T-helper 1 cell (primary cell): ENCODE measurements at places on chromosomes 12 and 14.
A peak's percentile ranks its signal among the peaks of the same experiment; 100 is the strongest.

DNA sequence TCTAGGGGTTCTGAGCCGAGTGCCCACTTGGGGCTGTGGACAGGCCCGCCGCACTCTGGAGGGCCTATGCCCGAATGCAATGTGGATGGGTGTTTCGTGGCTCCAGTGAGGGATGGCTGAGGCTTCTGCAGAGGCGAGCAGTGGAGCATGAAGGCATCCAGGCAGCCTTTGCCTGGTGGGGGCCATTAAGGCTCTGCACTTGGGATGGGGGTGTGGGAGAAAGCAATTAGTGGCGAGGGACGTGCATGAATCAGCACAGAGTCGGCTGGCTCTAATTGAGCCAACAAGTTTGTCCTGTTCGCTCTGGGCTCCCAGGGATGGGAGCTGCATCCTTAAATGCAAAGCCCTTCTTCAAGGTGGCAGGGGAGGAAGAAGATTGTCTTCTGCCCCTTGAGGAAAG is 346.9 kb upstream of the FKBP4 start:
- no peak for DNase-seq

DNA sequence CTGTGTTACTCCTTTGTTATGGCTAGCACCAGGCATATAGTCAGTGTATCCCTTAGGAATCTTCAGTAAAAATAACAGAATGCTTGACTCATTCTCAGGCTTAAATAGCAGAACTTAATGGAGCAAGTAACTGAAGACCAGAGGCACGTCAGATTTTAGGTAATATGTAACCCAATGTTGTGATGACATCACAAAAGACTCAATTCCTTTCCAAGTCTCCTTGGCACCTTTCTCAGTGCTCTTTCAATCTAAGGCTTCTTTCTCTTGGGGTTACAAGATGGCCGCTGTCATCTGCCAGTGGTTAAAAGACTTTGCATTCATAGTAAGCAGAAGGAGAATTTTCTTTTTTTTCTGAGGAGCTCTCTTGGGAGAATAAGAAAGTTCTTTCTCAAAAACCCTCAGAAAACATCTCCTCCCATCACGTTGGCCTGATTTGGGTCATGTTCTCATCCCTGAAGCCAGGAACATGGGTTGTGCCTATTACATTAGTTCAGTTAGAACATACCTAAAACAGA is 33.4 kb upstream of the DCN start:
- no peak for DNase-seq

DNA sequence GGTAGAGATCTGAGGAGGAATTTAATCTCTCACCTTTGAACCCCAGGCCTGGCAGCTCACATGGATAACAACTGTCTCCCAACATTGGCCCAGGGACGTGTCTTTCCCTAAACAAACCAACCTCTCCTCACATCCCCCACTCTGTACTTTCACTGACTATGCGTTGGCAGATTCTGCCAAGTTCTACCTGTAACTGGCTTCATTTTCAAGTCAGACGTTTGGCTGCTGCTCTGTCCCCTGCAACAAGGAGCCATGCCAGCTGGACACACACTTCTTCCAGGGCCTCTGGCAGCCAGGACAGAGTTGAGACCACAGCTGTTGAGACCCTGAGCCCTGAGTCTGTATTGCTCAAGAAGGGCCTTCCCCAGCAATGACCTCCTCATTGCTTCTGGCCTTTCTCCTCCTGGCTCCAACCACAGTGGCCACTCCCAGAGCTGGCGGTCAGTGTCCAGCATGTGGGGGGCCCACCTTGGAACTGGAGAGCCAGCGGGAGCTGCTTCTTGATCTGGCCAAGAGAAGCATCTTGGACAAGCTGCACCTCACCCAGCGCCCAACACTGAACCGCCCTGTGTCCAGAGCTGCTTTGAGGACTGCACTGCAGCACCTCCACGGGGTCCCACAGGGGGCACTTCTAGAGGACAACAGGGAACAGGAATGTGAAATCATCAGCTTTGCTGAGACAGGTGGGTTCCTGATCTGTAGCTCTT is at the start of gene INHBC:
INHBC (plus strand) TSS at position 268 of the 707 bp plus-strand sequence; CDS start at position 371, 103 bp downstream.
- no peak for DNase-seq

GRCh38 chr12:42128327-42128726 is 16.3 kb downstream of the GXYLT1 start:
- no peak for DNase-seq

DNA sequence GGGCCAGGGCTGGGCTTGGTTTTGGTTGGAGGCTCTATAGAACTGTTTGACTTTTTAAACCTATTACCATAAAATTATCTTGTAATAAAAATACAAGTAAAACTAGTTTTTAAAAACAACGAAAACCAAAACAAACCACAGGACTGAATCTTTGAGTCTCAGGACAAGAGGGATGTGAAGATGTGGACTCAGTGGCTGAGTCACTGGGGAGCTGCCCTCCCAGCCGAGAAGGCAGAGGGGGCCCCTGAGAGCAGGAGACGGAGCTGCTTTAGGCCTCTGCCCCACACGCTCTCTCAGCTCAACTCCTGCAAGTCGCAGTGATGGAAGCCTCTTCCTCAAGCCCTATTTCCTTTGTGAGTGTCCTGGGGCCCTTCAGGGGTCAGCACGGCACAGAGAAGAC is 59.0 kb downstream of the CDC42BPB start:
- no peak for DNase-seq

GRCh38 chr14:39107591-39107996 is 4.6 kb upstream of the SEC23A start:
- peak; percentile 53 for DNase-seq

GRCh38 chr12:30110958-30111586 is 327.3 kb upstream of the TMTC1 start:
- DNase-seq: no peak

- no peak for DNase-seq
Measured at GRCh38 chr12:2318286-2318685, 265.5 kb downstream of the CACNA1C start.

DNA sequence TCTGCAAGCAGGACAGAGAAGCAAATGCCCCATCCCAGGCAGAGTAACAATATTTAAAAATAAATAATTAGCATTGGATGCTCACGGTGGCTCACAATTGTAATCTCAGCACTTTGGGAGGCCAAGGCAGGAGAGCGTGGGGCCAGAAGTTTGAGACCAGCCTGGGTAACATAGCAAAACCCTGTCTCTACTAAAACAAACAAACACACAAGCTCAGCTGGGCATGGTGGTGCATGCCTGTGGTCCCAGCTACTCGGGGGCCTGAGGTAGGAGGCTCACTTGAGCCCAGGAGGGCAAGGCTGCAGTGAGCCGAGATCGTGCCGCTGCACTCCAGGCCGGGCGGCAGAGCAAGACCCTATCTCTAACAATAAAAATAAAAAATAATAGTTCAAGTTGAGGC is 74.7 kb upstream of the NCOR2 start:
- no peak for DNase-seq

DNA sequence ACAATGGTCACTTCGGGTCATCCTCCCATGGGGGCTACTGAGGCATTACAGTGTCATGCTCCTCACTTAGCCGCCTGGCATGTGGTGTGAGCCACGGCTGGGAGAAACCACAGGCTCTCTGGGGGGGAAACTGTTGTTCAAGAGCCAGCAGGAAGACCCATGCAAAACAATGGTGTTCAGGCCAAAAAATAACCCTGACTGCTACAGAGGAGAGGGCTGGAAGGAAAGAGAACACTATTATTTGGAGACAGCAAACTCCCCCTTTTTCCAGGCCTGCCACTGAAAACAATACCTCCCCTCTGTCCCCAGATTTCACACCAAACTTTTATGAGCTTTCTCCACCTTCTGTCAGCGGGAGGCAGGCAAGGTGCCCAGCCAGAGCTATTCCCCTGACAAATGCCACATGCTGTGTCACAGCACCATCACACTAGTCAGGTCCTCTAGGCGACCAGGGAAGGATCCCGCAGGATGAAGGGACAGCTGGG is 83.7 kb downstream of the CHGA start:
- no peak for DNase-seq

DNA sequence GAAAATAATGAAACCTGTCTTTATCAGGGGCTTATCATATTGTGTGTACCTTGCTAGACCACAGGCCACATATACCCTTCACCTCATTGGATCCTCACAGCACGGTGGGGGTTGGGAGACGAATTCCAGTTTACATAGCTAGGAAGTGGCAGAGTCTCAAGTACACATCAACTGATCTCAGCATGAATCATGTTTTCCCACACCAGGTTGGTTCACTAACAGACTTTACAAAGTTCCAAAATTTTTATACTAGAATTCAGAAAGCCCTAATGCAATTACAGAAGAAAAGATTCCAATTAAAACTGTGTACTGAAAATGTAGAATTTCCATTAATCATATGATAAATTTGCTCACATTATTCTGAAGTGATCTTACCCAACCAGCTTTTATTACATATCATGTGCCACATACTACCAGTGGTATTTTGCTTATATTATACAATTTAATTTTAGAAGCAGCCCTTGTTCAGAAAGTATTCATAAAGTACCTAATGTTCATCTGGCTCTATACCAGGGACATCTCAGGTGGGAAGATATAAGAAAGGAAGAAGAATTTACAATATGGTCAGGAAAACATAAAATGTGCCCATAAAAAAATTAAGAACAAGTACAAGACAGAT is 196.2 kb downstream of the ITPR2 start:
- DNase-seq: no peak

GRCh38 chr12:37672655-37673260 is 643.8 kb upstream of the ALG10B start:
- DNase-seq: no peak

DNA sequence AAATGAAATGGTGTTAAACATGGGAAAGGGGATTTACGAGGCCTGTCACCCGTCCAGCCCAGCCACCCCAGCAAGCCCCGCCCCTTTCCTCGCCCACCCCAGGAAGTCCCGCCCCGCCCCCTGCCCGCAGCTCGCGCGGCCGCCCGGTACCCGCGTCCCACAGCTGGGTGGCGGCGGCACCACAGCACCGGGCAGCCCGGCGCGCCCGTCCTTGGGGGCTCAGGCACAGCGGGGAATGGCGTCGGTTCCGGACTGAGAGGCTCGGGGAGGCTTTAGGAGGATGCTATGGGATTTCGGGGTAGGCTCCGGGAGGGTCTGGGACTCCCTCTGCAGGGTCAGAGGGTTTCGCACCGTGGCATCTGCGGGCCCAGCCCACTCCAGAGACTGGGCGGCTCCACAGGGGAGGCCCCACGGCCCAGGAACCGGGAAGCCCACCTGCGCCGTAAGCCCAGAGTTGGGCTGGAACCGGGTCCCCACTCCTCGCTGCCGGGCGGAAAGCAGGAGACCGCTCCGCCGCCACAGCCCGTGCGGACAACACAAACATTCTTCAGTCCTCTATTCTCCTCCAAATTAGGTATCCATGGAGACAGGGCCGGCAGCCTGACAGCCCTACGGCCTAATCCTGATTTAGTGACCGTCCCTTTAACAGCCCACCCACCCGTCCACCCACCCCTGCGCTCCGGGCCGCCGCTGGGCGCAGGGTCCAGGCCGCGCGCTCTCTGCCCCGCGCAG is 1.4 kb downstream of the FIGNL2 start:
- peak; percentile 33 for DNase-seq

GRCh38 chr14:105842105-105842504 is 315.7 kb downstream of the TMEM121 start:
- no peak for DNase-seq

GRCh38 chr12:86198696-86199444 is 57.3 kb downstream of the MGAT4C start:
- no peak for DNase-seq

DNA sequence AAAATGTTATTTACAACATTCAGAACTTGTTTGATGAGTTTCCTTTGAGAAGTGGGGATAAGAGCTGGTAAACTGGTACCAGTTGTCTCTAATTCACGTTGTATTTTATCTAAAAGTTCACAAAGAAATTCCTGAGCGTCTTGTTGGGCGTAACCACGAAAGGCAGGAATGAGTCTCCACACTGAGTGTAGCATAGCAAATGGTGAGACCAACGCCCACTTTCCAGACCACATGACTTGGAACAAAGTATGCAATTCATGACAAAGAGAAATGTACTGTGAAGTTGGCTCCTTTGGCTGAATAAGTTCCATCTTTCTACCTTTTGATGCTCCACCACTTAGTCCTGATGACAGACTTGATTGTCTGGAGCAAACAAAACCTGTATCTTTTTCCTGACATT is 18.4 kb downstream of the USP44 start:
- DNase-seq: no peak

- no peak for DNase-seq
Measured at GRCh38 chr14:74950795-74951442, 4.5 kb downstream of the PGF start.

DNA sequence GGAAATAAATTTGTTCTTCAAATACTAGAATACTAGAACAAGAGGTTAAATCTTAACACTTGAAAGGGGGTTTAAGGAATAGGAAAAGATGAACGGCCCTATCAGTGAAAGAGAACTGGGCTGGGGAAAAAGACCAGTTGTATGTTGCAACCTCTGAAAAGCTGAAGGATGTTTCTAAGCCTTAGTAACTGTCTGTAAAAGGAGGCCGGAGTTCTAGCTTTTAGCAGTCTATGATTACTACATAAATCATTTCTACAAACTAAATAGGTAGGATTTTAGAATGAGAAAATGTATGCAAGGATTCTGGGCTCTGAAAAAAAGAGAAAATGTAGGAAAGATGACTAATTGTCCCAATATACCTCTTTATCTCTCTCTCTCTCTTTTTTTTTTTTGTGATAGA is 4.9 kb downstream of the CERS5 start:
- DNase-seq: no peak

DNA sequence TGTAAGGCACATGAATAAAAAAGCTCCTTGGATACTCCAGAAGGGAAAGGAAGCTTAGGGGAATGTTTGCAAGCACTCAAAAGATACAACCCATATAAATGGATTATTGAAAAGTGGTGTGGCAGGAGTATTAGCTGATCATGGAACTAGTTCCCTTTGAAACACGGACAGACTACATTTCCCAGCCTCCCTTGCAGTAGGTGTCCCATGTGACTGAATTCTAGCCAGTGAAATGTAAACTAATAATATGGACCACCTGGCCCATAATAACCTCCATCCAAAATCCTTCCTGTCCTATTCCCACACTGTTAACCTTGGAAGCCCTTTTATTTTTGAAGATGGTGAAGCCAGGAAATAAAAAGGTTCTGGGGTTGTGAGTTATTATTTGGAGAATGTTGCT is 242.3 kb downstream of the SUDS3 start:
- DNase-seq: no peak

DNA sequence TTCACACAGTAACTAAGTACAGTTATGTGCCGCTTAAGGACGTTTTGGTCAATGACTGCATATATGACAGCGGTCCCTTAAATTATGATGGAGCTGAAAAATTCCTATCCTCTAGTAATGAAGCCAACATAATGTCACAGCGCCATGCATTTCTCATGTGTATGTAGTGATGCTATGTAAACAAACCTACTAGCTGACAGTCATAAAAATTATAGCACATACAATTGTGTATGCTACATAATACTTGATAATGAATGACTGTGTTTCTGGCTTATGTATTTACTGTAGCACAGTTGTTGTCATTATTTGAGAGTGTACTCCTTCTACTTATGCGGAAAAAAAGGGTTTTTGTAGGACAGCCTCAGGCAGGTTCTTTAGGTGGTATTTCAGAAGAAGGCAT is 99.7 kb downstream of the DACT1 start:
- DNase-seq: no peak

DNA sequence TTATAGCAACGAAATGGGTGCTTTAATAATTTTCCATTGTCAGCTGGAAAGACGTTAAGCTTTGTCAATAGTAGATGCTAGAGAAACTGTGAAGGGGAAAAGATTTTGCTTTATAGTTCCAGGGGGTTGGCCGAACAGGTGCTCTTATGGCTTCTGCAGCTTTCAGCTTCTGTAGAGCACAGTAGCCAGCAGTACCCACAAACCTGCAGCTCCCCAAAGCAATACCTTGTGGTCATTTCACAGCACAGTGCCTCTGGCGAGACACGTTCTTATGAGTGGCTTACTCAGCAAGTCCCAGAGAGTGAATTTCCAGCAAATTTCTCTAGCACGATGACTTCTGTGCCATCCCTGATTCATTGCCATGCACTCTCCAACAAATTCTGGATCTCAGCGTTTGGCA is 416.3 kb upstream of the ATP2B1 start:
- no peak for DNase-seq
